ENCODE measurements at places on chromosomes 4 and X.

DNA sequence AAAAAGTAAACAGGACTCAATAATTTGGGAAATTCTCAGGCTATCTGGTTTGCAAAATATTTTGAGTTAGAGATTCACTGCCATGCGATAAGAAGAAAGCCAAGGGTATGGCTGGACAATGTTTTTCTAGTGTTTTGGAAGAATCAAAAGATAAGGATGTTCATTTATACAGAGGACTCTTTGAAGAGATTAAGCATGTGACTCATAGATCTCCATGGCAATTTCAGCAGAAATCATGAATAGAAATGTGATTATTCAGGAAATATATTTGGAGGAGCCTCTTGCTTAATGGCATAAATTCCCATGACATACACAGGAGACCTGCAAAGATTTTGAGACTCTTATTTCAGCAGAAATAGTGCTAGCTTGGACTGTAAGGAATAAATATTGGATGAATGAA is 16.7 kb upstream of the FRAS1 start:
- DNase-seq = no peak

GRCh38 chr4:145427221-145427620 is 54.4 kb upstream of the SMAD1 start:
- no peak for DNase-seq

GRCh38 chr4:2848449-2848848 is 4.8 kb downstream of the ADD1 start:
- DNase-seq = no peak

DNA sequence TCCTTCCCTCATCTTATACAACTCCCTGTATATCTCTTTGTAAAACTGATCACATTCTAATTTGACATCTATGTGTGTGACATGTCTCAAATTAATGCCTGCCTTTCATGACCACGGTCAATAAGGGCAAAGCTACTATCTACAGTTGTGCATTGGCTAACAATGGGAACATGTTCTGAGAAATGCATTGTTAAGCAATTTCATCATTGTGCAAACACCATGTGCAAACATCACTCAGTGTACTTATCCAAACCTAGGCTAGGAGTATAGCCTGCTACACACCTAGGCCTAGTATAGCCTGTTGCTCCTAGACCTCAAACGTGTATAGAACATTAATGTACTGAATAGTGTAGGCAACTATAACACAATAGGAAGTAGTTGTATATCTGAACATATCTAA is 95.0 kb downstream of the BANK1 start:
- no peak for DNase-seq

- no peak for DNase-seq
These were observed 7.3 kb upstream of the NSG1 start for GRCh38 chr4:4379540-4380087.

GRCh38 chr4:147683188-147683591 is 773 bp downstream of the PRMT9 start:
- DNase-seq = no peak

DNA sequence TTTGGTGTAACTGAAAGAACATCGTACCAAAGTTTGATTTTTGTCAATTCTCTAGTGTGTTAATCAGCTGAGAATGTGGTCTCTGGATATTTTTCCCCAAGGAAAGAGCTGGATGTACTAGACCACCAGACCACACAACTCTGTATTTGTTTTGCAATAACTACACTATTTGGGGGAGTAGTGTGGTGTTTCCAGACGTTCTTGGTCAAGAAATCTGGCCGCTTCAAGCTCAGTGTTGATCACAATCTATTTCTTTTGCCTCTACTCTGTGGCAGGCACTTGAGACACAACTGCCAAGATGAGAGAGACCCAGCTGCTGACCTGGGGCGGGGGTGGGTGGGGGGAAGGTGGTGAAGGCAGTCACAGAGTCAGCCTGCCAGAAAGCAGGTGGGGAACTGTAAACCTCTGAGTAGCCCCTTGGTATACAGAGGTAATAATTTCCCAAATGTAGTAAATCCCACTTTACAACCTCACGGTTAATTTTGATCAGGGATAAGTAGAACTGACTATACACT is 30.6 kb downstream of the PTTG2 start:
- no peak for DNase-seq

- no peak for DNase-seq
These were observed 27.7 kb downstream of the HAND2 start for GRCh38 chr4:173502282-173502681.

DNA sequence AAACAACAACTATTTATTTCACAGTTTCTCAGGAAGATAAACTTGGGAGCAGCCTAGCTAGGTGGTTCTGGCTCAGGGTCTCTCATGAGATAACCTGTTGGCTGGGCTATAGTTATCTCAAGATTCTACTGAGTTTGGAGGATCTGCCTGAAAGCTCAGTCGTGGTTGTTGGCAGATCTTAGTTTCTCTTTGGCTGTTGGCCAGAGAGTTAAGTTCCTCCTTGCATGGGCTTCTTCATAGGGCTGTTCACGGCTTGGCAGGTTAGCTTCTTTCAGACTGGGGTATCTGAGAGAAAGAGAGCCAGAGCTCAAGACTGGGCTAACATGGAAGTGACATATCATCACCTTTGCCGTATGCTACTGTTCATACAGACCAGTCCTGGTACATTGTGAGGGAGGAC is 28.7 kb downstream of the SEC24B start:
- DNase-seq = no peak

DNA sequence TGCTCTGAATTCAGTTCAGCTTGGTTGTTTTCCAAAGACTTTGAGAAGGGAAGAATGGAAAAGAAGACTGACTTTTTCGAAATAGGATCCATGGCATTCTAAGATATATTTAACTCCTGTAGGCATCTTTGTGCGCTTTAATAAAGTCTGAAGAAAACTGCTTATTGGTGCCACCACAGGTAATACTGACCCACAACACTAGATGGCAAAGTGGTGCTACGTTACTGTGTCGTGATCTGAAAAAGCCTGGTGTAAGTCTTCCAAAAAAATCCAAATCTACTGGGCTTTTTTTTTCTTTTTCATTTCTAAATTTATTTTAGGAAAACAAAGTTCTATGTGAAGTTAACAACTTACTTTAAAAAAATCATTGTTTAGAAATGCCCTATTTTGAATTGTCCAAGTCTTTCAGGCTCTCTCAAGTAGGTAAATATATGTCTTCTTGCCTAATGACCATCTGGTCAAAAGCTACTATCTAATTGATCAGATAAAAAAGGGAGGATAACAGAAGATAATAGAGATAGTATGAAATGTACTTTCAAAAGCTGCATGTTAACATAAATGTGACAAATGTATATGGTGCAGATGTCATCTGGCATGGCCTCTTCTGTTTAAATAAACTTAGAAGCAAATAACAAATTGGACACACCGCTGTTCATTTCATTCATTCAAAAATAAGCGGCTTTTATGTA is 47.0 kb upstream of the MID1IP1 start:
- peak; percentile 27 for DNase-seq

DNA sequence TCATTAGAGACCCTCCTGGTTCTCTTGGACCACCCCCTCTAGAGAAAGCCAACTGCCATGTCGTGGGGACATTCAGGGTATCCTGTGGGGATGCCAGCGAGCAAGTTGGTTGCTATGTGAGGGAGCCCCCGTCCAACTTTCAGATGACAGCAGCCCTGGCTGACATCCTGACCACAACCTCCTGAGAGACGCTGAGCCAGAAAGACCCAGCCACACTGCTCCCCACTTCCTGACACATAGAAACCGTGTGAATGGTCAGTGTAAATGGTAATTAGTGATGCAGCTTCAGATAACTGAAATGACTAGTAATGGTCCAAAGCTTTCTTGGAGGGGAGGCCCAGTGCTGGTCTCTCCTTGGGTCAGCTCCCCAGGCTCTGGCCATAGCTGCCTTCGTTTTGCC is 10.8 kb downstream of the CLCN4 start:
- DNase-seq = no peak

DNA sequence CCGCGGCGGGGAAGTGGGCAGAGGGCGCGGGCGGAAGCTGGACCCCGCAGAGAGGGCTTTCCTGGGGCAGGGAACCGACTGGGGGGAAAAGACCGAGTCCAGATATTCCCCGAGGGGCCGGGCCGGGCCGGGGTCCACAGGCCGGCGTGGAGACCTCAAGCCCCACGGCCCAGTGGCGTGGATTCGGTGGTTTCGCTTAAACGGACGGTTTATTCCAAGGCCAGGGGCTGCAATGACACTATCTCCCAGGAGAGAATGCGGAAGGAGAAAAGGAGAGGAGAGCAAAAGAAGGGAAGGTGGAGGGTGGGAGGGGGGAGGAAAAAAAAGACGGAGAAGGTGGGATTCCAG is 10.8 kb downstream of the ARX start:
- DNase-seq = no peak

DNA sequence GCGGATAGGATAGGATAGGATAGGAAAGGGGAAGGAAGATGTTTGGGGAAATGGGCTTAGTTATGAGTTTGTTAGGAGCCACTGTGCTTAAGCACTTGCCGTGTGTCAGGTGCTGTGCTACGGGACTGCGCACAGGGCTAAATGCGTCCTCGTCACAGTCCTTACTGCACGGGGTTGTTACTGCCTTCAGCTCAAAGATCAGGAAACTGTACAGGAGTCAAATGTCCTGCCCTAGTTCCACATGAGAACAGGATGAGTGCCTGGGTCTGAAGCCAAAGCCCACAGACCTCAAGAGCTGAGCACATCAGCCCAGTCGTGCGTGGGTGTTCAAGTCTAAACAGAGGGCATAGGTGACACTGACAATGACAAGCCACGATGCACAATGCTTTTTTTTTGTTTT is 15.0 kb downstream of the ACSL1 start:
- no peak for DNase-seq

- DNase-seq = no peak
These were observed 193.6 kb downstream of the FBXW7 start for GRCh38 chr4:152342293-152342692.

GRCh38 chr4:144449611-144450010 is 196.3 kb upstream of the HHIP start:
- DNase-seq = peak; percentile 24

GRCh38 chr4:189767941-189768340 is 172.7 kb upstream of the FRG1 start:
- no peak for DNase-seq

DNA sequence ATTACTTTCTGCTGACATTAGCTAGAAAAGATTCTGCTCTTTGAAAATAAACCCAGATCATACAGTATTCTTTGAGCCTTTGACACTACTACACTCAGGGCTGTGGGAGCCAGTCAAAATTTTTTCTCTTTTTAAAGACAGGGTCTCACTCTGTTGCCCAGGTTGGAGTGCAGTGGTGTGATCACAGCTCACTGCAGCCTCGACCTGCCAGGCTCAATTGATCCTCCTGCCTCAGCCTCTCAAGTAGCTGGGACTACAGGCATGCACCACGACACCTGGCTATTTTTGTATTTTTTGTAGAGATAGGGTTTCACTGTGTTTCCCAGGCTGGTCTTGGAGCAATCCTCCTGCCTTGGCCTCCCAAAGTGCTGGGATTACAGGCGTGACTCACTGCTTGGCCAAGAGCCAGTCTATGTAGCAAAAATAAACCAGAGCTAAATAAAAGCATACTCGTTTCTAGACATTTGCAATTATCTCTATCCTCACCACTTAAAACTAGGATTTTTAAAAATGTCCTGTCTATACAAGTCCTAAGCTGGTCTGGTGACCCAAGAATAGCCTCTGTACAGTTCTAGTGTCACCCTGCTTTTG is 43.2 kb downstream of the AKAP4 start:
- no peak for DNase-seq
